ENCODE measurements at places on chromosomes 5 and 9. TPM values are rescaled to one million over a fixed set of nuclear protein-coding genes. Genes with fewer than 3 reads are reported as not detected.
A peak's percentile ranks its signal among the peaks of the same experiment; 100 is the strongest.

GRCh38 chr9:105850852-105851500 lies 156.6 kb downstream of the TMEM38B start:
- DNase-seq = no peak

- DNase-seq = no peak
These were observed 174.6 kb downstream of the GDNF start for GRCh38 chr5:37665272-37665671.

DNA sequence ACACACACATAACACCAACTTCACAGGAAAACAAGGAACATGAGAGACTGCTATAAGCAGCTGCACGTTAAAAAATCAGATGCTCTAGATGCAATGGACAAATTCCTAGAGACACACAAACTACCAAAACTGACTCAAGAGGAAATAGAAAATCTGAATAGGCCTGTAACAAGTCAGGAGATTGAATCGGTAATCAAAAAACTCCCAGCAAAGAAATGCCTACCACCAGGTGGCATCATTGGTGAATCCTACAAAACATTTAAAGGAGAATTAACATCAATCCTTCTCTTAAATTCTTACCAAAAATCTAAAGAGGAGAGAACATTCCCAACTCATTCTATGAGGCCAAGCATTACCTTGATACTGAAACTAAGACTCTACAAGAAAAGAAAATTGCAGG lies 54.9 kb downstream of the NDST1 start:
- peak; percentile 39 for DNase-seq

GRCh38 chr5:171736976-171737891 lies 48.4 kb upstream of the SMIM23 start:
- no peak for DNase-seq

- no peak for DNase-seq
These were observed 881.1 kb upstream of the NUDT12 start for GRCh38 chr5:104443706-104444105.

GRCh38 chr5:167725264-167725663 lies 566.2 kb upstream of the WWC1 start:
- no peak for DNase-seq

DNA sequence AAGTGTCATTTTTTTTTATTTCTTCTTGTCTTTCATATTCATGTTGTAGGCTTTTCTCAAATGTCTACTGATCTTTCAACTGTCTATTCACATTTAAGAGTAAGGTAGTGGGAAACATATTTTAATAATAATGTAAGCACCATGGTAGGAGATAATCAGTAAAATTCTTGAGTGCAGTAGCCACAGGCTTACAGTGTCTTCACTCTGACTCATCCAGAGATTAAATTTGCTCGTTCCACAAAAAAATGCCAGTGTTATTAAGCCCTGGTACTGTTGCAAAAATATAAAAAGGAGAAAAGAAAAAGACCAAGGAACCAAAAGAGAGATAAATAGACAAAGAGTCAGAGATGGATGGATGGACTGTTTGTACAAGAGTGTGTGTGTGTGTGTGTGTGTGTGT lies 43.0 kb downstream of the PARP8 start:
- DNase-seq = no peak

GRCh38 chr9:131276094-131276888 lies at the start of gene FAM78A:
TSS of gene FAM78A (minus strand) at chr9:131276510. CDS start at chr9:131276179, 331 bp downstream.
- DNase-seq = peak; percentile 51

DNA sequence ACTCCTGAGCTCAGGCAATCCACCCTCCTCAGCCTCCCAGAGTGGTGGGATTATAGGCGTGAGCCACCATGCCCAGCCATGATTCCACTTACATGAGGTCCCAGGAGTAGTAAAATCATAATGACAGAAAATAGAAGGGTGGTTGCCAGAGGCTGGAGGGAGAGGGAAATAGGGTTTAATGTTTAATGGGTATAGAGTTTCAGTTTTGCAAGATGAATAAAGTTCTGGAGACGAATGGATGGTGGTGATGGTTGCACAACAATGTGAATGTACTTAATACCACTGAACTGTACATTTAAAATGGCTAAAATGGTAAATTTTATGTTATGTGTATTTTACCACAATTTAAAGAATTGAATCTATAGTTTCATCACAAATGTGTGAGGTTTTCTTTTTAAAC lies 146.5 kb upstream of the ABCA1 start:
- DNase-seq = no peak

- DNase-seq = peak; percentile 86
These were observed at the start of gene ROR2 for GRCh38 chr9:91949946-91950664. TSS of gene ROR2 (minus strand) at chr9:91950228.

DNA sequence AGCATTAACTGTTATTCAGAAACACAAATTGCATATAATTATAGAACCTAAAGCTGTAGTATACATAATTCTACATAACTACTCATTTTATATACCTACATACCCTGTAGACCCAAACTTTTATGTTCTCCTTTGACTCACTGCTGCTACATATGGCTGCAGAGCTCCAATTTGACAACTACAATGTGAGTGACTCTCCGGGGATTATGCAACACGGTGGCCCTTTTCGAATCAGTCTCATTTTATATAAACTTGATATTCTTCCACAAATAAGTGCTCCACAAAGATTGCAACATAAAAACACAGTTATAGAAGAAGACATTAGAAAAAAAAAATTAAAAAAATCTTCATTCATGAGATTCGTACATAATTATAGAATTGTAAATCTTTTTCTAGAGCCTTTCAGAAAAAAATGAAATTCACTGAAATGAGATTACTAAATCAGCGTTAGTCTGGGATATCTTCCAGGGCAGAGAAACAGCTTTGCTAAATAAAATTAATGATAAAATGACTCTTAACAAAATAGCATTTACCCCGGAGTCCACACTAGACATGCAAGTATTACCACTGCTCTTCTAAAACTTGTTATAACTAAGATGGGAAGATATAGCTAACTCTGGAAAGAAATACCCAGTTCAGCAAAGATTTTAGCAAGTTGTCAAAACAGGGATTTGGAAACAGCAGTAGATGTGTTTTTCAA lies 52.6 kb downstream of the SRFBP1 start:
- no peak for DNase-seq

GRCh38 chr5:6584727-6585126 lies 48.1 kb downstream of the NSUN2 start:
- DNase-seq = no peak

- no peak for DNase-seq
These were observed 79.0 kb upstream of the RETREG1 start for GRCh38 chr5:16695779-16696178.

GRCh38 chr9:94181408-94182181 lies 77.5 kb upstream of the ZNF169 start:
- DNase-seq = no peak

DNA sequence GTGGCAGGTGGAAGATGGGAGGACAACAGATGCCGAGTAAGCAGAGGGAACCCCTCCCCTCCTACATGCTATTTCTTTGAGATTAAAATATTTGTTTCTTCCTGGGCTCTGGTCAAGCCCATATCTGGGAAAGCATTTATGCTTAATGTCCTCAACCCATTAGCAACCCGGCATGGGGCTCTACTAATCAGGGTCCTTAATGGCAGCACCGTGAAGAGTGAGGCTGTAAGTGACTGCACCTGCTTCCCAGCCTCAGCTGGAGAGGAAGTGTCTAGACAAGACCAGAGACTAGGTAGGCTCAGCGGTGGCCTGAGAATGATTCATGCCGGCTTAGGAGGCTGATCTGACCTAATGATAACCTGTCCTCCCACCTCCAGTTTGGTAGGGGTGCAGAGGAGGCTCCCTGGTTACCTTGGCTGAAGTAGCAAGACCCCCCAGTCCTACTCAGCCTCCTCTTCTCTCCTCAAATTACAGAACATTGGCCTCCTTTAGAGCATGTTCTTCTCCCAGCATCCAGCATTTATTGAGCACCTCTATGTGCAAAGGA lies 61.3 kb upstream of the HSPA9 start:
- DNase-seq = no peak

Gene PCDHB13
- total RNA-seq = 2.9 TPM

Gene PCDHGC5
- total RNA-seq = 1.1 TPM

Gene URM1
- 67.9 TPM for total RNA-seq

Gene BHMT2
- 0.11 TPM for total RNA-seq

Gene PLPP7
- total RNA-seq = 4.9 TPM

Gene PCDHA9
- 1.4 TPM for total RNA-seq

Data from WTC11 (cell line).